HEK293T (cell line): ENCODE measurements at places on chromosomes 11 and 22.

GRCh38 chr11:126591966-126592489 is 236.5 kb downstream of the ST3GAL4 start:
- DNase-seq, result no peak

GRCh38 chr11:68331338-68331947 is 19.1 kb downstream of the LRP5 start:
- no peak for DNase-seq

- DNase-seq, result no peak
These were observed 7.1 kb downstream of the LARGE2 start for GRCh38 chr11:45929486-45930030.

DNA sequence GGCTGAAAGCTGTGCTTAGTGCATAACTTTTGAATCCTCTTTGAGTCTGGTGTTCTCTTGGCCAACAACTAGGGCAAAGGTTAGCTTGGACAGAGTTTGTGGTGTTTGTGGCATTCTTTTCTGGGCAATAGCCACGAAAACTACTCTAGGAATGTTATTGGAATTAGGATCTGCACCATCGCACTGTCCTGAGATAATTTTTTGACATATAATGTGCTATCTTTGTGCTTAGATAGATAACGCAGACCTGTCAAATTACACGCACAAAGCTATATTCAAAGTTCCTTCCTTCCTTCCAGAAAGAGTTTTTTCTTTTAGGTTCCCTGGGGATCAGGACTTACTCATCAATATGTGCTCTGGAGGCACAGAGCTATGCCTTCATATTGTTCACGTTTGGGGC is 166.8 kb upstream of the MTMR2 start:
- DNase-seq, result no peak

GRCh38 chr22:31177420-31178162 is 17.6 kb downstream of the RNF185 start:
- no peak for DNase-seq

DNA sequence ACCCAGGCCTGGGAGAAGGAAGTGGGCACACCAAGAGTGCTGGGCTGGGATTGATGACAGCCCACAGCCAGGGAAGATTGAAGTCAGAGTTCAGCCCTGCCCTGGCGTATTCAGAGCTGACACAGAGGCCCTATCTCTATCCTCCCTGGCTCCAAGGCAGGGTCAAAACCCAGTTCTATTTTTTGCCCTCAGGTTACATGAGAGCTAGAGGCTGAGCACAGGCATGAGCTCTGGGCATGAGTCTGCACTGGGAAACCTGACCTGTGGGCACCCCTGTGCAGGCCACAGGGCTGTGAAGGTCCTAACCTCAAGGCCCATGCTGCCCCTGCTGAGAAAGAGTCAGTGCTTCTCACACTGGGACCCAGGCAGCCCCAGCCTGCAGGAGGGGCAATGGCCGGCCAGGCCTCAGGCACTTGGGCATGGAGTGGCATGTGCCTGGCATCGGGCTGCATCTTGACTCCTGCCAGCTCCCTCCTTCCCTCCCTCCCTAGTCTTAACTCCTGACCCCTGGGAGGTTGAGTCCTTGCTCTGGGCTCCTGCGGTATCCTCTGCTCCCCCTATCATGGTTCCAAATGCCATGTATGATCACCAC is 5.4 kb downstream of the SLC35E4 start:
- no peak for DNase-seq

DNA sequence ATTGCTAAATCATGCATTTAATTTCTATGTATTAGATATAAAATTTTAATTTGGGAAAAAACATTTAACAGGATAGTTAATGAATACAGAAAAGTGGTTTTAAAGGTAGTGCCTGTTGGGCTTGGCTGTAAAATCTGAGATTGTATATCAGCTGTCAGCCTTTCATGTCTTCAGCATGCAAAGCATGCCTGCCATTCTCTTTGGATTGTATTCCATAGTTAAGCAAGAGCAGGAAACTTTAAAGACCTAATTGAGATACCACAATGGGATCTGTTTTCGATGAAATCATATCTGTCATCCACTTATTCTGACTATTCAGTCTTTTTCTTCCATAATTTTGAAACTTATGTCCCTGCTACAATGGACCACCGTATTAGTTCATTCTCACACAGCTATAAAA is 451.0 kb upstream of the DDI1 start:
- DNase-seq, result no peak

DNA sequence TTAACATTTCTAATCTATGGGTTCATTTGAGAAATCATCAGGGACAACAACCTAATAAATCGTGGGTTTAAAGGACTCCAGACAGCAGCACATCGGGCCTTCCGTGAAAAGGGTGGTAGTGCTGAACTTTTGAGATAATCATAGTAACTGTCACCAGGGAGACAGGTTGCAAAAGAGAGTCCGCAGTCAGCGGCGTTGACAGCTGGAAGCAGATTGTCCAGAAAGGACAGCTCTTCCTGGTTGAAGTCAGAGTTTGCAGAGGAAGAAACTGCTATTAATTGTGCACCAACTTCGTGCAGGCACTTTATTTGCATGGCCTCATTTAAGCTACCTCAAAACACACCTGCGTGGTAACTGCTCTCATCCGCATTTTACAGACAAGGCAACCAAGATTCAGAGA is 20.5 kb upstream of the ISX start:
- no peak for DNase-seq

DNA sequence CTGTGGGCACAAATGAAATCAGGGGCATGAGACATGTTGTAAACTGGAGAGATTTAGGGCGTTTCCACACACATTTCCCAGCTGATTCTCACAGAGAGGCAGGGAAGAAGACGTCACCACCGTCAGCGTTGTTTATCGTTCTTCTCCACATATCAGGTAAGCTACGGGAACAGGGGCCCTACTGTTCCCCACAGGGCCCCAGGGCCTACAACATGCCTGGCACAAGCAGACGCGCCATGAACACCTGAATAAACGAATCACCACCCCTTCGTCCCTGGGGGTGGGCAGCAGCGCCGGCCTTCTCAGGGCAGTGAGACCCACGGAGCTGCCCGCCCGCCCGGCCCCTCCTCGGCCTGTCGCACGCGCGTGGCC is 342 bp downstream of the EFCAB6 start:
- DNase-seq, result no peak

- DNase-seq, result no peak
These were observed 412.4 kb downstream of the BUD13 start for GRCh38 chr11:116360221-116360941.

DNA sequence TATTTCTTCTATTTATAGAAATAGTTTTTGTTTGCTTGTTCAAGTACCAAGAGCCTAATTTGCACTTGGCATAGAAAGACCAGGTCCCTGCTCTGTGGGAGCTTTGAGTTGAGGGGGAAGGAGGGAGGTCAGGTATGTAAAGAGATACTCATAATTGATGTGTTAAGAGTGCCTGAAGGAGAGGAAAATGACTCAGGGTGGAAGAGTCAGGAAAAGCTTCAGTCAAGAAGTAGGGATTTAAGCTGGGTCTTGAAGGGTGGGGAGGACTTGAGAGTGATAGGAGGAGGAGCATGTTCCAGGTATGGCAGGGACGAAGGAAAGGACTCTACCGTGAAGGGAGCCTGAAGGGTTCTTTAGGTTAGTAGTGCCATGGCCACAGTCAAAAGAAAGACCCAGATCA is 9.0 kb downstream of the RBX1 start:
- no peak for DNase-seq

GRCh38 chr22:22400099-22400498 is 108.4 kb downstream of the ZNF280B start:
- no peak for DNase-seq

- no peak for DNase-seq
These were observed 6.4 kb upstream of the IFITM3 start for GRCh38 chr11:326842-327580.

- no peak for DNase-seq
These were observed 5.0 kb downstream of the PHLDB1 start for GRCh38 chr11:118612378-118612777.

- DNase-seq, result no peak
These were observed 12.7 kb upstream of the CYP2R1 start for GRCh38 chr11:14904745-14905103.

GRCh38 chr11:90822996-90823395 is 600.1 kb upstream of the CHORDC1 start:
- no peak for DNase-seq

DNA sequence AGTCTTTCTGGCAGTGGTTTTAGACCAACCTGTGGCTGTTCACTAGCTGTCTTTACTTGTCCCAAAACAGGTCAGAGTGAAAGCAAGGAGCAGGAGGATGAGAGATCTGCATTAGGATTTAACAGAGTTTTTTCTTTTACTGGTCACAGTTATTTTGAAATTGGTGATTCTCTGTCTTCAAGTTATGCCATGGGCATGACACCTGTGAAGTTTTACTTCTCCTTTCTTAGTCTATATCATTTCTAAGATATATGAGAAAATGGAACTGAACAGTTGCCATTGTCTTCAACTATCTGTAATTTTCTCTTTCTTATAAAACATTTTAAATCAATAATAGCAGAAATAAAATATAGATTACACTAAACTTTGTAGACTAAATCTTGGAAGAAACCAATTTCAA is 60.6 kb downstream of the TRPC6 start:
- DNase-seq, result no peak

GRCh38 chr22:38921806-38922205 is 35.6 kb upstream of the APOBEC3A start:
- DNase-seq, result no peak

DNA sequence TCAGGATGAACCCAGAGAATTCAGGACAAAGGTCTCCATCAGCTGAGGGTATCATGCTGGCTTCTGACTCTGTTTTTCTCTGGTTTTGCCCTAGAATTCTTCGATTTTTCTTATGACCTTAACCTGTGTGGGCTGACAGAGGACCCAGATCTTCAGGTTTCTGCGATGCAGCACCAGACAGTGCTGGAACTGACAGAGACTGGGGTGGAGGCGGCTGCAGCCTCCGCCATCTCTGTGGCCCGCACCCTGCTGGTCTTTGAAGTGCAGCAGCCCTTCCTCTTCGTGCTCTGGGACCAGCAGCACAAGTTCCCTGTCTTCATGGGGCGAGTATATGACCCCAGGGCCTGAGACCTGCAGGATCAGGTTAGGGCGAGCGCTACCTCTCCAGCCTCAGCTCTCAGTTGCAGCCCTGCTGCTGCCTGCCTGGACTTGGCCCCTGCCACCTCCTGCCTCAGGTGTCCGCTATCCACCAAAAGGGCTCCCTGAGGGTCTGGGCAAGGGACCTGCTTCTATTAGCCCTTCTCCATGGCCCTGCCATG is 16.8 kb downstream of the SERPING1 start:
- no peak for DNase-seq

DNA sequence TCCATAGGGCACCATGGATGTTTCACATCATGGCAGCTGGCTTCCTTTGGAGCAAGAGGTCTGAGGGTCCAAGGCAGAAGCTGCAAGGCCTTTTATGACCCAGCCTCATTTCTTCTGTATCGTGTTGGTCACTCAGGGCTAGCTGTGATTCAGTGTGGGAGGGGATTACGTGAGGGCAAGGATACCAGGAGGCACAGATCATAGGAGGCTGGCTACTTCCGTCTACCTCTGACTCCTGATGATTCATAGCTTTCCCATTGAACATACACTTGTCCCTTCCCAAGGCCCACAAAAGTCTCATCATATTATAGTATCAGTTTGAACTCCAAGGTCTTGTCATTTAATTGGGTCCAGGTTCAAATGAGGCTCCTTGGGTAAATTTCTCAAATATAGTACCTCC is 135.3 kb upstream of the ZBED5 start:
- no peak for DNase-seq

- no peak for DNase-seq
These were observed 121.7 kb upstream of the ZBED5 start for GRCh38 chr11:10979529-10979928.

DNA sequence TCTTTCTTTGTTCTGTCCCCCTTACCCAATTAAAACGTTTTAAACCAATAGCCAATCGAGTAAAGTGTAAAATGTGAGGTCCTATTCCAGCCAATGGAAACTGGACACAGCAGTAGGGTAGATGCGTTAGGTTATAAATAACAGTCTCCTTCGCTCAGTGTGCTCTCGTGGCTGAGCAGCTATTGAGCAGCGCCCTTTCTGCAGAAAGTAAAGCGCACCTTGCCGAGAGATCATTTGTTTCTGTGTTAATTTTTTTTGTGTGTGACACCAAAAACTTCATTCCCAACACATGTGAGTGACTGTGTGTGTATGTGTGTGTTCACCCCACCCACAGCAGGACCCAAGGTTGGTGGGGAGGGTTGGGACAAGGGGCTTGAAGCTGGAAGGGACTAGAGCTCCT is 7.2 kb upstream of the TTLL1 start:
- DNase-seq, result no peak

DNA sequence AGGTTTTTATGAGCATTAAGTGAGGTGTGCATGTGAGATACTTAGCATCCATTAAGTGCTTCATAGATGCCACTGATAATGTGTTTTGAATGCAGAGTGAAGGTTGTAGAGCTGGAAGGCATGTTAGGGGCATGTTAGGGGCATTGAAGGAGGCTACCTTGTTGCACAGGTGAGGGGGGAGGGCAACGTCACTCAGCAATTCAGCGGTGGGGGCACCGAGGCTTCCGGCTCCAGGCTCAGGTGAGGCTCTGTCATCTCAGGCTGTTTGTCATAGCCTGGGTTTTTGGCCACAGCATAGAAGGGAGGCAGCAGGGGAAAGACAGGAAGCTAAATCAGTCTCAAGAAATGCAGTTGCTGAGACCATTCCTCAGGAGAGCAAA is 299.0 kb downstream of the NTM start:
- DNase-seq, result no peak

- DNase-seq, result peak; percentile 44
These were observed 59.5 kb upstream of the PRSS23 start for GRCh38 chr11:86740628-86741483.

DNA sequence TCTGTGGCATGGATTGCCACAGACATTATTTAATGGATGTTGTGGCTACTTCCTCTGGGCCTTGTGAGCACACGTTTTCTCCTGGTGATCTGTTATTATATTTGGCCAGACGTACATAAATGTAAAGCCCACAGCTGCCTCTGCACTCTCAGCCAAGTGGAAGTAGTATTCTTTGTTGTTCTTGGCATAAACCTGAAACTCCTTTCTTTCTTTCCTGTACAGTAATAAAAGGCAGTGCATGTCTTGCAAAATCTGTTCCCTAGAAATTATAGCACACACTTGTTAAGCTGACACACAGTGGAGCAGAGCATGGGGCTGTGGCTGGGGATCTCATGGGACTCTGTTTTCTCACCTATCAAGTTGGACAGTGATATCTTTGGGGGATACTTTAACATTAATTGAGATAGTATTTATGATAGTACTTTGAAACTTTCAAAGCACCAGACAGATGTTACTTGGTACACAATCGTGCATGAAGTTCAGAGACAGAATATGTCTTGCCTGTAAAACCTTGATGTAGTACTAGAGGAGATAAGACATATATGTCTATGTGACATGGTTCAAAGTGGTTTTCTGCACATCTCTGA is 20.9 kb downstream of the PANX1 start:
- no peak for DNase-seq

- DNase-seq, result no peak
These were observed 575.3 kb upstream of the B3GAT1 start for GRCh38 chr11:134987223-134987768.
